HFF-Myc (cell line): ENCODE measurements at places on chromosomes 5 and 9.

- no peak for DNase-seq
Observed at GRCh38 chr5:36692791-36693763, 86.7 kb downstream of the SLC1A3 start.

DNA sequence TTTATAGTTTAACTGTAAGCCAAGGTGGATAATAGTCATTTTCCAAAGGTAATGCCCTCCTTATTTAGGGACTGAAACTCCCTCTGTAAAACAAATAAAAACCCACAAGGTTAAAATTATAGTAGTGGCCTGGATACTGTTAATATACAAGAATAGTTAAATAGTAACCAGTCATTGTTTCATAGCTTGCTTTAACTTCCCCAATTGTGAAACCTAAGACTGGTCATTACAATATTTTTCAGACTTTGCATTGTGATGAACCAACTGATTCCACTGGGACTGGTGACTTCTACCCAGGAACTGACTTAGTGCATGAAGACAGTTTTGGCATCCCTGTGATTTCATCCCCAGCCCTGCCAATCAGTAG is 162.6 kb downstream of the SMC2 start:
- DNase-seq = no peak

- no peak for DNase-seq
Observed at GRCh38 chr5:51202161-51202560, 181.1 kb upstream of the ISL1 start.

DNA sequence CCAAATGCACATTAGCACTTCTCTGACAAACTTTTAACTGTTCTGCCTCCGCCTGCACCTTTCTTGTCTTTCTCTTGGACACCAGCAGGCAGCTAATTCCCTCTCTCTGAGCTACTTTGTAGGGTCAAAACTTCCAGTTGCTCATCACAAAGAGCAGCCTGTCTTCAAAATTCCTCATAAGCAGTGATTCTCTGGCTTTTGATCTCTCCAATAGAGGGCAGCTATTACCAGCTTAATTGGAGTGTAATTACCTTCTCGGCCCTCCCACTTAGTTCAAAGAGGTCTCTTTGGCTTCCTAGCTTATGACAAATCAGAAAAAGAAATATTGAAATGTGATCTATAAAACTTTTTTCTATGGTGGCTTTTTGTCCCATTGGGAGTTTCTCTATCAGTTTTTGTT is 43.6 kb upstream of the RAD23B start:
- no peak for DNase-seq

GRCh38 chr9:130682421-130683121 is 11.0 kb upstream of the EXOSC2 start:
- DNase-seq = peak; percentile 55
